ENCODE measurements at places on chromosomes 6 and 20.

- peak; percentile 58 for DNase-seq
Measured at GRCh38 chr6:34154668-34155447, 9.0 kb upstream of the GRM4 start.

- no peak for DNase-seq
Measured at GRCh38 chr6:2665146-2666070, 85.3 kb downstream of the MYLK4 start.

- no peak for DNase-seq
Measured at GRCh38 chr6:169162249-169162648, 91.4 kb downstream of the THBS2 start.

GRCh38 chr6:63114610-63115211, 96.6 kb upstream of the FKBP1C start:
- no peak for DNase-seq

GRCh38 chr6:107644513-107644912, 154.6 kb downstream of the SOBP start:
- DNase-seq, result no peak

DNA sequence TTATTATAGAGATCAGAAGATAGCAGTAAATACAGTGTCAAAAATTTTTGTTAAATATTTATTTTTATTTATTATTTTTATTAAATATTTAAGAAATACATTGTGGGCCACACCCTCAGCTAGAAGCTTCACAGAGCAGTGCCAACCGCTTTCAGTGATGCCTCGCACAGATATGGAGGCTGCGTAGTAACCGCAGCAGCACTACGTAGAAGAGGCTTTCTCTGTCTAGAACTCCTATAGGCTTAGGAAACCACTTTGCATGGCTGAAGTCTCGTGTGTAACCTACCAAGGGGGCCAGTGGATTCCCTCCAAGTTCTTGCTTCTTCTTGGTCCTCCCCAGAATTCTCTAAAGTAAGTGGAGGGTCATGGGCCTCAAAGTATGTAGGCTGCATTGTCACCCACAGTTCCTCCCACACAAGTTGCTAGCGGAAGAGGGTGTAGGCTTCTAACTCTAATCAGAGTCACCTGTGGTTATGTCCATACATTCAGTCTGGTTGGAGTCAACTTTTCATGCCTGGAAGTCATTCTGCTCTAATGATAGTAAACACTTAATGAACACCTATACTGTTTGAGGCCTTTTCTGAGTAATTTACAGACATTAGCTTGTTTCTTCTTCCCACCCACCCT, 285.6 kb downstream of the CDKAL1 start:
- DNase-seq, result no peak

GRCh38 chr6:116682334-116682712, 1.3 kb downstream of the KPNA5 start:
- peak; percentile 50 for DNase-seq

DNA sequence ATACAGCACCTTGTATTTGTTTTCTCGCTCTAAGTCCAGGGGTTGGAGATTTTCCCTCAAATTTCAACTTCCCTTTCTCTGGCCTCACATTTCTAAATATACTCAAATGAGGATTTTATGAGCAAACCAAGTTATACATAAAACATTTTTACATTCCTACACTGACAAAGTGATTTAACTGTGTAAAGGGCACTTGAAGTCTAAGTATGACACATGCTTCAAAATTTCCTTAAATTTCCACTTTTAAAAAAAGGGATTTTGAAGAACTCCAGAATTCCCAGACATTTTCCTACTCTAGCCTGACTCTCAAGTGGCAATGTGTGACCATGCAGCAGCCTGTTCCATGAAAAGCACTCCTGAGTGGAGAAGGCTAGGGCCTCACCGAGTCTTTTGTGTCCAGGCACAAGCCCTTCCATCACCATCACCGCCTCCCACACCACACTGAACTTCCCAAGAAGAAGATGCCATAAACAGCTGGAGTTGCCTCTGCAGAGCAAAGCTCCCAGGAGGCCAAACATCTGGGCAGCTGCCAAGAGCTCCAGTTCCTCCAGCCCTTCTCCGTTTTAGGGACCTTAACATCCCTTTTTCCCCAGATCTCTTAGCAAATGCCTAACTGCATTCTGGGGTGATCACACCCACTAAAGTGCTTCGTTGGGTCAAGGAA, 68.9 kb downstream of the NCR2 start:
- no peak for DNase-seq

DNA sequence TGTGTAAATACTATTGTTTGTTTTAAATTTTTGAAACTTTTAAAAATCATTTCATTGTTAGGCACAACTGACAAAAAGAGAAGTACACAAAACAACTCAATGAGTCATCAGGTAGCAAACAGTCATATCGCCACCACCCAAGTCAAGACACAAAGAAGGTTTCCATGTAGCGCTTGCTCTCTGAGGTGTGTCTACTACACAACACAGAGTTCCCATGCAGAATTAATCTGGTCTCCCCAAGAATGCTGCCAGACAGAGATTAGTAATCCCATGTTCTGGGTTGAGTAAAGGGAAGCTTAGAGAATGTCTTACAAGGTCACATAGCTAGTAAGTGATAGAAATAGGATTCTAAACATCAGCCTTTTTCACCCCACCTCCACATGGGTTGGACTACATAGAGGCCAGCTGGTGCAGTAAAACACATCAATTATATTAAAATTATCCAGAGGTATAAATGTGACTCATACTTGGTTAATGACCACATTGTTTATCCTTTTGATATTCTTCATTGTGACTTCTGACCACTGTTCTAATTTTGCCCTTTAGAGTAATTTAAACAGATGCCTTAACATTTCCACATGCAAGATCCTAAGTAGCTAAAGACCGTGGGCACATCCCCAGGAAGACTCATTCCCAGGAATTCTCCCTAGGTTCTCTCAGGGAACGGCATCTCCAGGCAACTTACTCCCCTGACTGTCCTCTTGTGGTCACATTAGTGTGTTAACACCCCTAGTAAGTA, 413.5 kb downstream of the PRKN start:
- DNase-seq, result no peak

DNA sequence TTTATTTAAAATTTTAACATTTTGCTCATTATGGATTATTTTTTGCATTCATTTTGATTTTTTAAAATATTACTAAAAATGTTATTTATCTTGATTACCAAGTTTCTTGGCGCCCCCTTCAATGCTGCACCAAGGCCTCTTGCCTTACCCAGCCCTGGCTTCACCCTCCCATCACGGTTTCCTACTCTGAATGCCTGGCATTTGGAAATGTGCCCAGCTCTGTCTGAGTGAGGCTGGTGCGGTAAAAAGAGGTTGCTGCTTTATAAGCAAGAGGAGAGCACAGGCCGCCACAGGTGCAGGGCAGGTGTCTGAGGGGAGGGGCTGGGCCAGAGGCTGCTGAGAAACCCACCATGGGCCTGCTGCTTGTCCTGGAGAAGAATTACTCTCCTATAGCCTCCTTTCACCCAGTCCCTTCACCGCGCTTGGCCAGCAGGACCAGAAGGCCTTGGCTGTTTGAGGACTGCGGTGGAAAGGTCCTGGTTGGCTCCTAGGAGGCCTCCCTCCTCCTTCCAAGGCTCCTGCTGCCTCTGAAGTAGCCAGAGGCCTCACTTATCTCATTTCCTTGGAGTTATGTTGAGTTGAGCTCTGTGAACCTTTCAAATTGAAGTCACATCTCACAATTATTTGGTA, 62.6 kb downstream of the BANF2 start:
- DNase-seq, result no peak

DNA sequence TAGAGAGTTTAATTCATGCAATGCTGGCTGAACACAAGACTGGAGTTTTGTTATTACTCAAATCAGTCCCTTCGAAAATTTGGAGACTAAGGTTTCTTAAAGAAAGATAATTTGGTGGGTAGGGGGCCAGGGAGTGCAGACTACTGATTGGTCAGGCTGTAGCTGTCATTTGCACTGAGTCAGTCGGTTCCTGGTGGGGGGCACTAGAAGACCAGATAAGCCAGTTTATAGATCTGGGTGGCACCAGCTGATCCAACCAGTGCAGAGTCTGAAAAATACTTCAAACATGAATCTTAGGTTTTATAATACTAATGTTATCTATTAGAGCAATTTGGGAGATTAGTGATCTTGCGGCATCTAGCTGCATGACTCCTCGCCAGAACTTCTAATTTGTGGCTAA, 530.7 kb downstream of the NKAIN2 start:
- DNase-seq, result no peak

DNA sequence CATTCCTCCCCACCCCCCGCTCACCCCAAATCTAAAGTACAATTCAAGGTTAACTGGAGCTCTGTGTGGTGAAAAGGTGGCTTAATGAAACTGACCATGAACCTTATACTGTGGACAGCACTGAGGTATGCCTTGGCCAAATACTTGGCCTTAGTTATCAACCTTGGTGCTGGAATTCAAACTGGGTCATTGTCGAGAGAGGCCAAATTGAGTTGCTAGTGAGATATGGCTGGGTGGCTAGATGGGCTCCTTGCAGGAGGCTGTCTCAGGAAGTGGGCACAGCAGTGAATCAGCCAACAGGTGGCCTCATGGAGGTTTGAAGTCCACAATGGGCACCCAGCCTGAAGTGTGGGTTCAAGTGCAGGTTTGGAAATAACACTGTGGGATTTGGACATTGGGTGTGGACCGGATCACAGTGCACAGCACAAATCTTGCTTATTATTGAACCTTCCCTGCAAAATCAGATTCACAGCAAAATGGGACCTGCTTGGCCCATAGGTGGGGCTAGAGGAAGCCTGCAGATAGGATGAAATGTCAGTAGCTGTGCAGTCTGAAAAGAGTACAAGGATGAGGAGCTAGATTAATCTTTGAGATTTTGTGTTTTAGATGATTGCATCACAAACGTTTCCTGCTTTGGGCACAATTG, 5.6 kb upstream of the BTBD3 start:
- DNase-seq, result no peak

DNA sequence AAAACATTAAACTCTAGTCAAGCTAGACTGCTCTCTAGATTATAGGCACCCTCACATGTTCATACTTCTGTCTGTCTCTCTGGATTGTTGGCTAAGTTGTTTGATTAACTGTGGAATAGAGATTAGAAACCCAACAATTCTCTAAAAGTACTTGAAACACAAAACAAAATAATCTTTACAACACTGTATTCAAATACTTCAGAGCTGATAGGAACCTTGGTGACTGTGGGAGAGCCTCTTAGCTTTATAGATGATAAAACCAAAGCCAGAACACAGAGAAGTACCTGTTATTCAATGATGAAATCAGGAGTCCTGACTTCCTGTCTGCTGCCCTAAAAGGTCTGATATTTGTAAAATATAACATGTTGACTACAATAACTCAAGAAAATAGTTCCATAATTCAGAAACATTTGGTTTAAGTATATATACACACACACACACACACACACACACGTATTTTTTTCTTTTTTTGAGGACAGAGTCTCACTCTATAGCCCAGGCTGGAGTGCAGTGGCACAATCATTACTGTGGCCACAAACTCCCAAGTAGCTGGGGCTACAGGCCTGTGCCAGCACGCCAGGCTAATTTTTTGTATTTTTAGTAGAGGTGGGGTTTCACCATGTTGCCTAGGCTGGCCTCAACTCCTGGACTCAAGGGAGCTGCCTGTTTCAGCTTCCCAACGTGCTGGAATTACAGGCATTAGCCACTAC, 222.0 kb downstream of the FUT9 start:
- no peak for DNase-seq

- no peak for DNase-seq
Measured at GRCh38 chr6:53547166-53547810, 2.4 kb upstream of the GCLC start.

DNA sequence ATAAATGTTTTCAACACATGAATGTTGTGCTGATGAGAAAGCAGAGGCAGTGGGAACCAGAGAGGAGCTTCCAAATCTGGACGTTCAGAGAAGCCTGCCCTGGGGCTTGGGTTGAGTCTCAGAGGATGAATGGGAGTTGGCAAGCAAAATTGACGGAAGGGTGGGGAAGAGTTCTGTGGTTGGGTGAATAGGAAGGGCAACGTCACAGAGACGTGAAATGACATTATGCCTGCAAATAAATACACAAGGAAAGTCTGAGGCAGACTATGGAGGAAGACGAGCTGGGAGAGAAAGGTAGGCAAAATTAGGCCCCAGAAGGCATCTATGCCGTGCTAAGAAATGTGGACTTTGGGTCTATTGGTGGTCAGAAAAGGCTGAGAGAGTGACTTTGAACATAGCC, 25.2 kb upstream of the SGK1 start:
- no peak for DNase-seq

GRCh38 chr20:54657268-54657826, 182.0 kb downstream of the DOK5 start:
- no peak for DNase-seq

- no peak for DNase-seq
Measured at GRCh38 chr20:58397429-58397828, 8.4 kb downstream of the VAPB start.

DNA sequence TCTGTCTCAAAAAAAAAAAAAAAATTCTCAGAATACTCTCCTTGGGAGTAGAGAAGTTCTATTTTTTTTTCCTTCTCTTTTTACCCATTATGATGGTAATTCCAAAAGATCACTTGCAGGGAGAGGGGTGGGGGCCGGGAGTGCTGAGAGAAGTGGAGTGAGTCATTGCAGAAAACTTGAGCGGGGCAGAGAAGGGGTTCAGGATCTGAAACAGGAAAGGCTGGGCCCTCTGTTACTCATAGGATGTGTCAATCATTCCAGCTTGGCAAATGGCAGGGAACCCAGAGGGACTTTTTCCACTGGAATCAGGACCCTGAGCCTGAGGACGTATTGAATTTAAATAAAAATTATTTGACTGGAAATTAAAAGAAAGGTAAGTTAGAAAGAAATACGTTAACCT, 111.4 kb upstream of the ARMC2 start:
- no peak for DNase-seq

GRCh38 chr6:148653138-148653776, 93.6 kb upstream of the UST start:
- no peak for DNase-seq

DNA sequence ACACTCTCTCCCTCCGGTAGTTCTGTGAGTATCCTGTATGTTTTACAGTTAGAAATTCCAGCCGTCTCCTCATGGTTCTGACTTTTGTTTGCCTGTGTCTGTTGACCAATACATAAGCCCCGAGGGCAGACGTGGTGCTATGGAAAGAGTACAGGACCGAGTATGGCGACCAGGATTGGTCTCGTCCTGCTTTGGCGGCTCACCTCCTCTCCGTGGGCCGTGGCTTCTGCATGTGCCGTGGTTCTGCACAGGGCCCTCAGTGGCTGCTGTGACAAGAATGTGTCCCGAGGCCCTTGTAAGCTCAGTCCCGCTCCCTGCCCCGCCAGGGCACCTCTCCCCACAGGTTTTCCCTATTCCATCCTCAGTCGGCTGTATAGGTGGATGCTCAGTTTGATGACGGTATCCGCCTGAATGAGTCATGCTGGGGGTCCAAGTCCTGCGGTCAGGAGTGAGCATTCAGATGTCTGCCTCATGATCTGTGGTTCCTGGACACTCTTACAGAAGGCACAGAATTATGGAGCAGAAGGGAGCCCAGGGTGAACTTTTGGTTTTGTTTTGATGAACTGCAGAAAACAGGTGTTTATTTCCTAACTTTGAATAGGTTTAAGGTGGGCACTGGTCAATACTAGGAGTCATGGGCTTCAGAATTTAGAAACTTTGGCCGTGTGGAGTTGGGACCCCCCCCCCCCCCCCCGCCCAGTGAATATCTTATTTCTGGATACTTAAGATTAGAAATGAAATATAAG, 1.2 kb downstream of the ARFGAP1 start:
- no peak for DNase-seq
